ENCODE measurements at places on chromosomes 1 and 21.
A peak's percentile ranks its signal among the peaks of the same experiment; 100 is the strongest.

GRCh38 chr1:199404191-199404590 is 623.3 kb upstream of the NR5A2 start:
- DNase-seq, result peak; percentile 34

DNA sequence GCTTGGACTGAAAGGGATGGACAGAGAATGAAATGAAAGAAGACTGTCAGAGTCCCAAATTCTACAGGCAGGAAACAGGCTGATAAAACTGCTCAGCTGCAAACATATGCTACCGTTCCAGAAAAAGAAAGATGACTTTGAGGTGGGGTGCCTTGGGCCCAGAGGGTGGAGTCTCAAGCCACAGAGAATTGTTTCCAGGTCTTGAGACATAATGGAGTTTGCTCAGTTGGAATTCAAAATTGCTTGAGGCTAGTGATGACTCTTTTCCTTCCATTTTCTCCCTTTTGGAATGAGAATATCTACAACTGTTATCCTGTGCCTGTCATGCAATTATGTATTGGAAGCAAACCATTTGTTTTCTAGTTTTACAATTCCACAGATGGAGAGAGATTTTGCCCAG is 23.6 kb upstream of the PSEN2 start:
- no peak for DNase-seq

- no peak for DNase-seq
Observed at GRCh38 chr1:219128957-219129356, 44.7 kb upstream of the LYPLAL1 start.

GRCh38 chr1:59329412-59330053 is 32.6 kb downstream of the FGGY start:
- DNase-seq, result no peak

DNA sequence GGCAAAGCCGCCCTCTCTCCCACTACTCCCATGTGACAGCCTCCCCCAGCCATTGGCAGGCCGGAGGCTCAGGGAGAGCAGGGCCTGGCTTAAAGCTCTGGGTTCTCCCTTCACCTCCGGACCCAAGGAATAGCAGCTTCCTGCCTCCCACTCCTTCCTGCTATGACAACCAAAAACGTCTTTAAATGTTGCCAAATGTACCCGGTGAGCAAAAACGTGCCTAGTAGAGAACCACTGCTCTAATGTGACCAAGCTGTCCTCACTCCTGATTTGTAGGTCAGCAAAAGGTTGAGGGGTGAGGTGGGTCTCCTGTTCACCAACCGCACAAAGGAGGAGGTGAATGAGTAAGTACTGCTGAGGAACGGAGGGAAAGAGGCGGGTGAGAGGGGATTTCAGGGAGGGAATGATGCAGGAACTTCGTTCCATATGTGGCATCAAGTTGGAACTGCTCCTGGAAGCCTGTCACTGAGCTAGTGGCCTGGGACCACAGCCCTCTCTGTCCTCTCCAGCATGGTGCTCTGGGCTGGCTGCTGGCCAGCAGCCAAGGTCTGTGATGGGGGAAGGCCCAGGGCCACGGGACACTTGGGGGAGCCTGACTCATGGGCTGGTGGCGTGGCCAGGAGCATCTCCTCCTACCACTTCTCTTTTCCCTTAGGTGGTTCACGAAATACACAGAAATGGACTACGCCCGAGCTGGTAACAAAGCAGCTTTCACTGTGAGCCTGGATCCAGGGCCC is 5.7 kb downstream of the MRTO4 start:
- no peak for DNase-seq

DNA sequence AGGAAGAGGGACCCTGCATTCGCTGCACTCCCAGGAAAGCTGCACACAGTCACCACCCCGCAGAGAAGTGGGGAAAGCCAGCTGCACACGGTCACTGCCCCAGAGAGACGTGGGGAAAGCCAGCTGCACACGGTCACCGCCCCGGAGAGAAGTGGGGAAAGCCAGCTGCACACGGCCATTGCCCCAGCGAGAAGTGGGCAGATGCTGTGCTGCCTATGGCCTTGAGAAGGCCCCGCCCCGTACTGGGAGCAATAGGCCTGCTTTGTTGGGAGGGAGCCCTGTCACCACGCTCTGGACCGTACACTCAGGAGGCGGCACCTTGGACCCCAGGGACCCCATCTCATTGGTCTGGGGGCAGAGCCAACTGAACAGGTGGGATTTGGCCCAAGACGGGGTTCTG is 4.3 kb upstream of the GPR153 start:
- DNase-seq, result no peak

GRCh38 chr1:51605961-51606723 is 10.8 kb upstream of the OSBPL9 start:
- no peak for DNase-seq

GRCh38 chr1:112637254-112638109 is 17.9 kb downstream of the CAPZA1 start:
- DNase-seq, result no peak

DNA sequence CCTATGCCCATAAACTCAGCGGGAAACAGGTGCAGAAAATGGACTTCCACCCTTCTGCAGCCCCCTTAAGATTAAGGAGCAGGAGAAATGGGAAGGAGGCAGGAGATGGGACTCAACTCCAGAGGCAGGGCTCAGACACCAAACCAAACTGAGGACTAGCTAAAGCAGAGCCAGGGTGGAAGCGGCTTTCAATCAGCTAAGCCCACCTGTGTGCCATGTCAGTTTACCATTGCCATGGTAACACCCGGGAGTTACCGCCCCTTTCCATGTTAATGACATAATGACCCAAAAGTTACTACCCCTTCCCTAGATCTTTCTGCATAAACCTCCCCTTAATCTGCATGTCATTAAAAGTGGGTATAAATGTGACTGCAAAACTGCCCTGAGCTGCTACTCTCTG is 653.5 kb downstream of the PTPRU start:
- no peak for DNase-seq

DNA sequence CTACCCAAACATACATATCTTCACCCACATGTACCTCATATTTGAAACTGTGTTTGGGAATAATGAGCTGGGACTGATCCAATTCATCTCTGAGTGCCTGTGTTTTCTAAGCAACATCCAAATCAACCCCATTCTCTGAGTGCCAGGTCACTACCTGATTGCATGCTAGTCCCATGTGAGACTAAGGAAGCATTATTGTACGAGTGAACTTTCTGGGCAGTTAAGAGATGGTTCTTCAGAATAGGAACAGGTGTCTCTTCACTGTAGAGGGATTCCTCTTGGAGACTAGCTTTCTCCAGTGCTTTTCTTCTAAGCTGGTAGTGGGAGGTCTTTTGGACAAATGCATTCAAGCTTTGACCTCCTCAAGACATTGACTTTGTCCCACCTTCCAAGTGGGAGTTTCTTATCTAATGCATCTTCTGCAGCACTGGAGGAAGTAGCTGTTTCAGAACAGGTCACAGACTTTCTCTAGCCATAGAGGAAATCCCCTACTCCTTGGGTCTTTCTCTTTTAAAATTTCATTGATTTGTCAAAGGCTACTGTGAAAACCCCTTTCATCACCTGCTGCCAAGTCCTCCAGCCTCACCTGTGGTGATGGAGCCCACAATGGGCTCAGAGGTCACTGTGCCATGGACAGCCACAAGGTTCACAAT is 172.0 kb upstream of the KIAA0040 start:
- DNase-seq, result no peak

GRCh38 chr1:185156854-185157598 is at the start of the genes SWT1 and TRMT1L:
SWT1 (plus strand) TSS chr1:185157167; CDS start chr1:185160842, 3,675 bp downstream.
TRMT1L (minus strand) TSS chr1:185156953; CDS start chr1:185156712, 241 bp downstream.
- DNase-seq, result peak; percentile 99

DNA sequence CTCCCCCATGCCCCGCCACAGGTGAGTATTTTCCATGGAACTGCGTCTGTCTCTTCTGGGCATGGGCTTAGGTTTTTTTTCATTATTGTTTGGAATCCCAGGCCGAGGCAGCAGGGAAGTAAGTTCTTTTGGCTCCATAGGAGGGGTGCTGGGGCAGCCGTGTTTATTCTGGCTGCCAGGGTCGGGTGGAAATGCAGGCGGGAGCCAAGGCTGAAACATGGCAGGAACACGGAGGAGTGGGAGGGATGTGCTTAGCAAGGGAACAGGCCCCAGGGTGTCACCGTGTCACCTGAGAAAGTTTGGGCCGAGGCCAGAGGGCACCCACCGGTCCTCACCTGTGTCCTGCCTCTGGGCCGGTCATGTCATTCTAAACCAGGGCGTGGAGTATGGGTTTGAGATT is 4.5 kb upstream of the DHRS3 start:
- no peak for DNase-seq

DNA sequence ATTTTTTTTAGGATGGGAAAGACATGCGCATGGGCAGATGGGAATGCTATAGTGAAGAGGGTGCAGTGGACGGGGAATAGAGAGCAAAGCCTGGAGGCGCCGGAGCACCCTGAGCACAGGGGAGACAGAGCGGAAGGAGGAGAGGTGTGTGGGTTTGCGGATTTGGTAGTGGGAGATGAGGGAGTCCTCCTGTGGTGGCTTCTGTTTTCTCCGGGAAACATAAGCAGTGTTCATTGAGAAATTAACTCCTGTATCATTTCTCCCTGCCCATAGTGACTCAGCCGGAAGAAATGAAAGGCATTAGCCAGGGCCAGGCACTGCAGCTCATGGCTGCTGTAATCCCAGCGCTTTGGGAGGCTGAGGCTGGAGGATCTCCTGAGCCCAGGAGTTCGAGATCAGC is 4.7 kb upstream of the PTPRF start:
- DNase-seq, result peak; percentile 71
